ENCODE measurements at places on chromosomes 13 and 19. TPM values are rescaled to one million over a fixed set of nuclear protein-coding genes. Genes with fewer than 3 reads are reported as not detected.

- no peaks in the 10 kb centered on the region for H3K27me3 ChIP-seq
- no peak overlapping the region for H3K4me3 ChIP-seq
- H3K36me3 ChIP-seq = peaks cover 1% of the 10 kb centered on the region
- DNase-seq = peak; percentile 80
- H3K27ac ChIP-seq = no peak overlapping the region
- H3K4me1 ChIP-seq = no peaks in the 10 kb centered on the region
These were observed 21.0 kb downstream of the CCDC8 start for GRCh38 chr19:46392252-46392801.

- DNase-seq = no peak
- no peaks in the 10 kb centered on the region for H3K4me1 ChIP-seq
- no peak overlapping the region for H3K27ac ChIP-seq
These were observed 2190.3 kb upstream of the PCDH20 start for GRCh38 chr13:63605962-63606361.

DNA sequence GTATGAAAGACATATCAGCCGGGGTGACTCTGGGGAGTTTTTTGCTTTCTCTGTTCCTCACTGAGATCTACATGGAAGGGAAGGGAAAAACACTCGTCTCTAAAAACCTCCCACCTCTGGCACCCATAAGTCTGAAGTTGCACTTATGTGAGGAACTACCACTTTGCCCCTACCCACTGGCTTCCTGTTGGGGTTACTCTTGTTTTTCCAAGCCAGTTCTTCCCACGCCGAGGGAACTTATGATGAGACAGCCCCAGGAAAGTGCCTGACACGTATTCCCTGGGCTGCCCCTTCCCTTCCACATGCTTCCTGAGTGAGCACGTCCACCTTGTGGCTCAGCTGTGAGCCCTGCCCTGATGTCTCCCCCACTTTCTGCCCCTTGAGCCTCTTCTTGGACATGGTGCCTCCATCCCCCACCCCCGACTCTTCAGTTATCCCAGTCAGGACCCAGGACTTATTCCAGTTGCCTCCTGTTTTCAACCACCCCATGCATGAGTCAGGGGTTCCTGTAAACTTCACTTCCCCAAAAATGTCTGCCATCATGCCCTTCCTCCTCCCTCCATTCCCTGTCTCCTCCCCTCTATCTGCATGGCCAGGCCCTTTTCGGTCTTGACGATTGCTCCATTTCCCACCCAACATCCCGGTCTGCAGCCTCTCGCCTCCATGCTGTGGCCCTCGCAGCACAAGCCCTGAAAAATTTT, 5.1 kb upstream of the SIGLEC7 start:
- no peak overlapping the region for H3K27ac ChIP-seq
- no peaks in the 10 kb centered on the region for H3K4me1 ChIP-seq
- H3K27me3 ChIP-seq = no peaks in the 10 kb centered on the region
- DNase-seq = no peak
- H3K36me3 ChIP-seq = no peaks in the 10 kb centered on the region
- no peak overlapping the region for H3K4me3 ChIP-seq

- H3K4me3 ChIP-seq = no peak overlapping the region
- H3K27me3 ChIP-seq = no peaks in the 10 kb centered on the region
- no peaks in the 10 kb centered on the region for H3K4me1 ChIP-seq
These were observed 11.2 kb upstream of the PDCD2L start for GRCh38 chr19:34393031-34393430.

GRCh38 chr19:18158467-18158866, 5.5 kb downstream of the PIK3R2 start:
- no peak overlapping the region for H3K4me3 ChIP-seq
- H3K36me3 ChIP-seq = no peaks in the 10 kb centered on the region
- H3K27ac ChIP-seq = no peak overlapping the region
- no peaks in the 10 kb centered on the region for H3K4me1 ChIP-seq
- DNase-seq = no peak

DNA sequence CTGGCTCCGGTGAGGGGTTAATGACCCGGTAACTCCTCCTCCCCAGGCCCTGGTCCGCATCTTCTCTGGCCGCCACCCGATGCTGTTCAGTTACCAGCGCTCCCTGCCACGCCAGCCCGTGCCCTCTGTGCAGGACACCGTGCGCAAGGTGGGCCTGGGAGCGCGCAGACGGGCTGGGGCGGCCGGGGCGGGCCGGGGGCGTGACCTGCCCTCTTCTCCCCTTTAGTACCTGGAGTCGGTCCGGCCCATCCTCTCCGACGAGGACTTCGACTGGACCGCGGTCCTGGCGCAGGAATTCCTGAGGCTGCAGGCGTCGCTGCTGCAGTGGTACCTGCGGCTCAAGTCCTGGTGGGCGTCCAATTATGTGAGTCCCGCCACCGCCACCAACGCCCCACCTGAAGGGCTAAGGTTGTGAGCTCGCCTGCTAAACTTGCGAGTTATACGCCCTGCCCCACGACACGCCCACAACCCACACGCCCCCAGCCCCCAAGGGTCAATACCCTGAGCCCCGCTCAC, 10.4 kb downstream of the CPT1C start:
- H3K4me3 ChIP-seq = no peak overlapping the region
- no peaks in the 10 kb centered on the region for H3K4me1 ChIP-seq
- H3K36me3 ChIP-seq = no peaks in the 10 kb centered on the region

The KIR3DL1 gene
- polyA plus RNA-seq = not detected

The MOB3A gene
- polyA plus RNA-seq = 12.5 TPM

DNA sequence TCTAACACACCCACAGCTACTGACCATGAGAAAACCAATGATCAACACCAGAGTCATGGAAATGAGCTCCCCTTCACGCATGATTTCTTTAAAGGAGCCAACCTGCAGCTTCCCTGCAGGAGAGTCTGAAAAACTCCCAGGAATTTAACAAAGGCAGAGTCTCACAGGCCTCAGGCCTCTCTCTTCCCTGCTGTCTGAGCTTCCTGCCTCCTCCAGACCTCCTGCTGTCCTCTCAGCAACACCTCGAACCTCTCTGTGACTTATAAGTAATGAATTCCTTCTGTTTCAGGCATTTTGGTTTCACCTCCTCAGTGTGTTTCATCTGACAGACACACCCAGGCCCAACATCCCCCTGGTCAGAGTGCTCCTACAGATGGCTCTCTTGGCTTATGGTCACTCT, 1044.4 kb downstream of the UQCRFS1 start:
- H3K4me1 ChIP-seq = no peaks in the 10 kb centered on the region
- H3K36me3 ChIP-seq = no peaks in the 10 kb centered on the region
- no peak for DNase-seq
- H3K27ac ChIP-seq = no peak overlapping the region
- no peaks in the 10 kb centered on the region for H3K27me3 ChIP-seq

- no peak overlapping the region for H3K4me3 ChIP-seq
- no peaks in the 10 kb centered on the region for H3K4me1 ChIP-seq
- no peak for DNase-seq
- no peaks in the 10 kb centered on the region for H3K27me3 ChIP-seq
These were observed 2.6 kb upstream of the GSX1 start for GRCh38 chr13:27789495-27790303.

The NLRP7 gene
- not detected for polyA plus RNA-seq

The C3 gene
- 9.1 TPM for polyA plus RNA-seq

All from aorta (tissue), 5 donors.